ENCODE measurements at places on chromosomes 1 and 21.

GRCh38 chr1:56190806-56191365 lies 388.5 kb downstream of the PLPP3 start:
- DNase-seq = no peak

GRCh38 chr1:89064632-89065031 lies 376 bp downstream of the GBP1 start:
- DNase-seq = no peak

DNA sequence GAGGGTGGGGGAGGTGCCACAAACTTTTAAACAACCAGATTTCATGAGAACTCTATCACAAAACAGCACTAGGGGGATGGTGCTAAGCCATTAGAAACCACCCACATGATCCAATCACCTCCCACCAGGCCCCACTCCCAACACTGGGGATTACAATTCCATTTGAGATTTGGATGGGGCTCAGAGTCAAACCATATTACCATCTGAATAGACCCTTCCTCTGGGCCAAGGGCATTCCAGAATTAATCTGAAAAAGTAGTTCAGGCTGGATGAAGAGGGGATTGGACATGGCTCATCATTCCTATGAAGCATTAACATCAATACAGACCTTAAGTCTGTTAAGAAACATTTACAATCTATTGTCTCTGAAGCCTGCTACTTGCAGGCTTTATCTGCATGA lies 149.9 kb upstream of the DNAH14 start:
- DNase-seq = no peak

- no peak for DNase-seq
Measured at GRCh38 chr1:55912438-55912837, 666.9 kb downstream of the PLPP3 start.

- no peak for DNase-seq
Measured at GRCh38 chr1:15337656-15338402, 71.9 kb upstream of the EFHD2 start.

GRCh38 chr1:182348961-182349747 lies 42.4 kb downstream of the GLUL start:
- no peak for DNase-seq

- no peak for DNase-seq
Measured at GRCh38 chr1:206472454-206472853, 2.2 kb downstream of the IKBKE start.

DNA sequence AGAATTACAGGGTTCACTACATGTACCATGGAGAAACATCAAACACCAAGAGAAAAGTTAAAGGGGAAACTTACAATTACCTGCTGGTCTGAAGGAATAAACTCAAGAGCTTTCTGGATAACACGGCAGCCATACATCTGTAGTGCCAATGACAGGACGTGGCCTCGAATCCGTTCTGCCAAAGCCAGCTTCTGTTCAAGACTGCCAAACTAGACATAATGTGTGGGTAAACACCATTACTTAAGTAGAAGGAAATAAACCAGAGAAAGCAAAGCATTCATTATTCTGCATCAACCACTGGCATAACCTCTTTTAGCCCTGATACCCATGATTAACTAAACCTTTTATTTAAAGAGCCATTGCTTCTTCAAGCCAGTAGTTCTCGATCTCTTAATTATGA lies 41.5 kb upstream of the SDC3 start:
- DNase-seq = no peak

DNA sequence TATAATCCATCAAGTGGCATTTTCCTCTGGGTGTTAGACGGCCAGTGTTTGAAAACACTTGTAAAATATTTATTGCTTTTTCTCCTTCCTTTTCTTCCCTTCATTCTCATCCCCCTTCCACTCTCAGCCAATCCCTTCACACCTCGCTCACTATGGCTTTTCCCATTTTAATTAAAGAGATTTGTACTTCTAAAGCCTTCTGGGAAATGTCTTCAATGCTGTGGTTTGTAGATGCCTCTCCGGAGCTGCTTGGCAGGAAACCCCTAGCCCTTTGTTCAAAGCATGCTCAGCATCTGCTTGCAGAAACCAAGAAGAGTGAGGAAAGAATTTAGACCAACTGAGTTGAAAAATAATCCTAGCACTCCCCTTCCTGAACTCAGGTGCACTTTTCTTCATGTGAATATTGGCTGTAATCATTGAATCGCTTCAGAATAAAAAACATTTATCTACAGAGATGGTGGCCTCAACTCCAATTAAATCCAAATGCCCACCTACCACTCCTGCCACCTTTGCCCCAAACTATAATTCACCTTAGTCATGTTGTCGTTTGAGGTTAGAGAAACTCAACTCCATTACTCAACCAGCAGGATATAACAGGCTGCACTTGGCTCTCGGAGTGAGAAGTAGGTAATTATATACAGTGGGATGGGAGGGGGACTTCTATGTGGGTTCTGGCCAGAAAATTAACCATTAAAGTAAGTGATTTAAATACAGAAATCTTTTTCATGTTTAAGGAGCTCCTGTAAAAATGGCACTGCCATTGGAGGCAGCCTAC lies 659.4 kb upstream of the CAMK1G start:
- no peak for DNase-seq

- DNase-seq = no peak
Measured at GRCh38 chr1:40049725-40050124, 9.2 kb downstream of the CAP1 start.

DNA sequence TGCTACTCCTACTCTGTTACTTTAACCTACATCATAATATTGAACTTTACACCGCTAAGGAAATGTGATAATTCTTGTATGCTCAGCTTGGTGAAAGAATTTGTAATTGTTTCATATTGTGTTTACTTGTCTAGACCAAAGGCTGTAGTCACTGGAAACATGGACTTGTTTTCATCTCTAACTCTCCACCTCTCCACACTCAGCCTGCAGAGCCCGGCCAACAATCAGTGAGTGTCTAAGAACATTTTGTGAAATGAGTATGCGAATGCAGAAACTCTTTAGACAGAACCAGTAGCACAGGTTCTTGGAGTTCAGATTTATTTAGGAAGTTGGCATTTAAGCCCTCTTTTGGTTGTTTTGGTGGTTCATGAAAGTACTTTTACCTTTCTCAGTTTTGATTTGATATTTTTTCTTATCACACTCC lies 3.2 kb upstream of the RWDD3 start:
- DNase-seq = no peak

GRCh38 chr1:107135463-107135862 lies 5.4 kb upstream of the NTNG1 start:
- no peak for DNase-seq

DNA sequence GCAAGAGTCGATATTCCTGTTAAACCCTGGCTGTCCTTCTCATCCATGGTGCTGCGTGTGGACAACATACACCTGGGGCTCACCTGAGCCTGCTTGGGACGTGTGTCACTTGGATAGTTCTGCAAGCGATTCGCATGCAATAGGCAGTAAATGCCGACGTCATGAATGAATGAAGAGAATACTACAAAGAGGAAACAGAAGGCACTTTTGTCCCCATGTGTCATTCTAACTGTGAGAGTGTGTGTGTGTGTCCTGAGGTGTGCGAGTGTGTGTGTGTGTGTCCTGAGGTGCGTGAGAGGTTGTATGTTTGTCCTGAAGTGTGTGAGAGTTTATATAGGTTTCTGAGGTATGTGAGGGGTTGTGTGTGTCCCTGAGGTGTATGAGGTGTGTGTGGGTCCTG lies 647 bp upstream of the TCP10L start:
- no peak for DNase-seq

- DNase-seq = no peak
Measured at GRCh38 chr1:199747984-199748383, 279.5 kb upstream of the NR5A2 start.

GRCh38 chr1:231553320-231553719 lies 24.9 kb downstream of the TSNAX start:
- DNase-seq = no peak

GRCh38 chr1:187956975-187957374 lies 1128.2 kb downstream of the PLA2G4A start:
- DNase-seq = no peak

- DNase-seq = no peak
Measured at GRCh38 chr1:67019600-67020136, 34.3 kb downstream of the SLC35D1 start.

GRCh38 chr21:41359286-41359685 lies 2.5 kb upstream of the MX2 start:
- DNase-seq = no peak

GRCh38 chr1:28933918-28934317 lies 19.5 kb downstream of the EPB41 start:
- no peak for DNase-seq

- DNase-seq = no peak
Measured at GRCh38 chr21:39173716-39174680, 9.3 kb downstream of the PSMG1 start.
